Amniotic epithelial cell (primary cell): ENCODE measurements at places on chromosomes 7 and 10.
A peak's percentile ranks its signal among the peaks of the same experiment; 100 is the strongest.

DNA sequence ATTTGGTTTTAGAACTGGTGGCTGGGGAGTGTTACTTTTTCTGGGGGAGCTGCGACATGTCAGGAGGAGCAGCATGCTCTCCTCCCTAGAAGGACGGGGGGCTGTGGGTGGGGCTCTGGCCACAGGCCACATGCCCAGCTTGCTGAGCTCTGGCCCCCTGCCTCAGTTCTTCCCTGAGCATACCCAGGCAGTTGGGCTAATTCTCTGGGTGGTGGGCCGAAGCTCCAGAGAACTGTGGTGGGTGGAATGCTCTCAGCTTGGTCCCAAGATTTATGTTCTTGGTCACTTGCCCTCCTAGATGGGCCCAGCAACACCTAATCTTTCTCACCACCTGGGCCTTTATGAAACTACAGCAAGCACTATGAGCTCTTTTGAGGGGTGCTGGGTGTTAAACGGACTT lies 5.1 kb upstream of the ZNF775 start:
- DNase-seq: no peak

DNA sequence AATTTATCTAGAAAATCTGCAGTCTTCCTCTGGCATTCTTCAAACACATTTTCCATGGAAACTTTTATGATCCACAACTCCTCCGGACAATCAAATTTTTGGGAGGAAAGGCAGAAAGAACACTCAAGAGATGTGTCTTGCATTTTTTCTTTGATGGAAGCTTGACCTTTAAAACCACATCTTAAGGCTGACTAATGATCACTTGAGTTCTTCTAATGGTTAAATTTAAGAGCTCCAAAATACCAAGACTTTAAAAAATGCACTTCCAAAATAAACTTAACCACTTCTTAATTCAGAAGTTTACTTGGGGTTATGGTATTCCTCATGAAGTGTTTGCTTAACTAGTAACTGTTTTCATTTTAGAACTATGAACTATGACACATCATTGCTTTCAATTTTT lies 43.3 kb downstream of the ETV1 start:
- peak; percentile 68 for DNase-seq

GRCh38 chr7:14040528-14040927 lies 51.1 kb upstream of the ETV1 start:
- no peak for DNase-seq

GRCh38 chr10:58637352-58637751 lies 124.7 kb downstream of the BICC1 start:
- no peak for DNase-seq

DNA sequence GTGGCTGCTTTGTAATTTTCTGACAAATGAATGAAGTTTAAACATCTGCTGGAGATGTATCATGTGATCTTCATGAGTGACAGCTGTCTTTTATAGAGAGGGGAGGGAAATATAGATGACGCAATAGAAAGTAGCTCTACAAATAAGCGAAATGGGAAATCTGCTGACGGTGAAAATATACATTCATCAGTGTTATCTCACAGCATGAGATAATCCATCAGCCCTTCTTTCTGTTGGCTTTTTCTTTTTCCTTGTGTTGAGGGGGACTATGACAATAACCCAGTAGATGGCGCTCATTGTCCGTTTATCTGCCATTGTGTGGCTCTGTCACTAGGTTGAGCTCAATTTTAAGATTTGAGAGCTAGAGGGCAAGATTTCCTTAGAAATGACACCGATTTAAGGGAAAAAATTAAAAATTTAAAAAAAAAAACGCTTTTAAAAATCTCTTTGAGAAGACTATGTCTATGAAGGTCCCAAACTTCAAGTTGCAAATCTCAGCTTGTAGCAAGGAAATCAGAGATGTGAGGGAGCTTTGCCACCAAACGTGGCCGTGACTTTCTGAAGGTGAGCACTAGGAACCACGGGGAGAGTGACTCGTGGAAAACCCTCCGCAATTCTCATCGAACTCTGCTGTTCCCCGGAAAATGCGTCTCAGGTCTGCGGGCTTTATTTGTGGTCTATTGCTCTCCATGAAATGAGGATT lies 114.6 kb upstream of the SFMBT2 start:
- DNase-seq: peak; percentile 55

GRCh38 chr7:116169060-116169459 lies 41.3 kb upstream of the TES start:
- DNase-seq: peak; percentile 59

DNA sequence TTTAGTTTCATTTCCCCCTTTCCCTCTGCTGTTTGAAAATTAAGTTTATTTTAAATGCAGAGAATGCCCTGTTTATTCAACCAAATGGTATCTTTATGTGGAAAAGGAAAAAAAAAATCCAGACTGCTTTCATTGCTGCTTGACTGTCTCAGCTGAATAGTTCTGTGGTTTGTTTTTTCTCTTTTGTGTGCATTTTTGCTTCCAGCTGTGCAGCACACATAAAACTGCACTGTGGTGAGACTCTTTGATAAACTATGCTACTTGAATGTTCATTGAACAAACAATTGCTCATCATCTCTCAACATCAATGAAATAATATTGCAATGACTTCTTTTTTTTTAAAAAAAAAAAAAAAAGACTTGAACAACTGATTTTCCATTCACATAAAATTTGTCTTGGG lies 78.6 kb upstream of the GLI3 start:
- DNase-seq: peak; percentile 34

- DNase-seq: no peak
These were observed 119.0 kb downstream of the ATE1 start for GRCh38 chr10:121808835-121809234.

GRCh38 chr10:16999665-17000451 lies 129.8 kb downstream of the CUBN start:
- no peak for DNase-seq

GRCh38 chr10:88964869-88965415 lies 12.4 kb upstream of the ACTA2 start:
- DNase-seq: no peak

DNA sequence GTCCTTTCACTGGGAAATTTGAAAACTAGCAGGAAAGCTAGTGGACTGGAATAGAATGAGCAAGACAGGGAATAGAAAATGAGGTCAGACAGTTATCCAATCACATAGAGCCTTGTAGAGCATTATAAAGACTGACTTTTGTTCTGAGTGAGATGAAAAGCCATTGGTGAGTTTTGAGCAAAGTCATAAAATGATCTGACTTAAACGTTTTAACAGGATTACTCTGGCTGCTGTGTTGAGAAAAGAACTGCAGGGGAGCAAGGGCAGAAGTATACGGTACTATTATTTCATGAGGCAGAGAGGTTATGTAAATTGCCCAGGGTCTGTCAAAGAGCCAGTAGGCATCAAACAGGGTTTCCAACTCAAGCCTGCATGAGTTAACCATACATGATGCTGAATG lies 393.4 kb downstream of the TFEC start:
- no peak for DNase-seq

GRCh38 chr10:118669020-118669791 lies 73.8 kb upstream of the PRLHR start:
- DNase-seq: no peak

DNA sequence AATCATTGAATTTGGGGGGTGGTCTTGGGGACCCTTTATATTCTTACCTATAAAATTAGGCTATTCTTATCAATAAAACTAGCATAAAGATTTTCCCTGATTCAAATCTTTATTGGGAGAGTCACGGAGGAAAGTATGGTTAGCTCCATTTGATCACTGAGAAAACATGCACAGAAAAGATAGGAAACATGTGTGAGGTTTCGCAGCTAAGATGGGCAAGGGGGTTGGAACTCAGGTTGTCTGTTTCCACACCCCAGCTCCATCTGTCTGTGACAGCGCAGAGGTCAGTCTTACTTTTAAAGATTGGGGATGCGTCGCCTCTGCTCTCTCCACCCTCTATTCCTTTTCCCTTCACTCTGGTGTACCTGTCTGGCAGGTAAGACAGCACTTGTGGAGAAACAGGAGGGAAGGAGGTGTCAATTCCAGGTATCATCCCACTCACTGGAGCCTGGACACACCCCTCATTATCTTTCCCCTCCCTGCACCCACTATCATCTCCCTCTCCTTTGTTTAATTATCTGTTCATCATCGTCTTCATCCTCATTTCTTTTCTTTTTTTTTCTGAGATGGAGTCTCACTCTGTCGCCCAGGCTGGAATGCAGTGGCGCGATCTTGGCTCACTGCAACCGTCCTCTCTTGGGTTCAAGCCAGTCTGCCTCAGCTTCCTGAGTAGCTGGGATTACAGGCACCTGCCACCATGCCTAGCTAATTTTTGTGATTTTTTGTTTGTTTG lies 2.4 kb upstream of the DENND10 start:
- DNase-seq: no peak

- no peak for DNase-seq
These were observed 437.0 kb upstream of the MGMT start for GRCh38 chr10:129029851-129030602.

DNA sequence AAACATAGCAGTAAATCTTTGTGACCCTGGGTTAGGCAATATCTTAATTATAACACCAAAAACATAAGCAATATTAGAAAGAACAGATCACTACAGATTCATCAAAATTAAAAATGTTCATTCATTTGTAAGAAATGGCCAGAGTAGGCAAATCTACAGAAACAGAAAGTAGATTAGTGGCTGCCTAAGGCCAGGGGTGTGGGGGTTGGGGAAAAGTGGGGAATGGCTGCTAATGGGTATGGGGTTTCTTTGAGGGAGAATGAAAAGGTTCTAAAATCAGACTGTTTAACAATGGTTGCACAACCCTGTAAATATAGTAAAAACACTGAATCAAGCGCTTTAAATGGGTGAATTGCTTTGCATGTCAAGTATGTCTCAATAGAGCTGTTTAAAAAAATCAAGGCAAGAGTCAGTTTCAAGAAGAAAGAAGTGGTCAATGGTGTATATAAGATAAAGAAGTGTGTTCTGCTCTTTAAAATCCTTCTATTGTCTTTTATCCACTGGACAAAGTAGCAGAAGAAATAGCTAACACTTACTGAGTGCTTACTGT lies 42.6 kb downstream of the CDK6 start:
- no peak for DNase-seq

DNA sequence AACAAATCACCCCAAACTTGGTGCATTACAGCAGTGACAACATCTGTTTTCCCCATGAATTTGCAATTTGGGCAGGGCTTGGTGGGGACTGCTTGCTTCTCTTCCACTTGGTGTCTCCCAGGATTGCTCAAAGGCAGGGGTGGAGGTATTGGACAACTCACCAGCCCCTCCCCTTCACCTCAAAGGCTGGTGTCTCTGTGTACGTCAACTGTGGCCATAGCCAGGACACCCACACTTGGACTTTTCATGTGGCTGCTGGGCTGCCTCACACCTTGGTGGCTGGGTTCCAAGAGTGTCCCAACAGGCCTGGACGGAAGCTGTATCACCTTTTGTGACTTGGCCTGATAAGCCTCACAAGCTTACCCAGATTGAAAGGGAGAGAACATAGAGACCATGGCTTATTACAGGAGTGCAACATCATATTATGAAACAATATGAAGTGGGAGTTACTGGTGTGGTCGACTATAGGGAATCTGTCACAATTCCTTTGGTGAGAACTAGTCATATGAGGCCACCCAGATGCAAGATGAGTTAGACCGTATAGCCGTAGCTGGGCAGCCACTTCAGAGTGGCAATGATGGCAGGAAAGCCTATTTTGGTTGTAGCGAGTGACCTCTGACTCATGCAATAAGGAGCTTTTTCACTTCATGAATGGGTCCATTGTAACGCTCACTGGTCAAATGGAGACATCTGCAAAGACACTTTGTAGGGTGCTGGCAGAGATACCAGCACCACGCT lies 187.6 kb upstream of the ITGB1 start:
- DNase-seq: no peak

DNA sequence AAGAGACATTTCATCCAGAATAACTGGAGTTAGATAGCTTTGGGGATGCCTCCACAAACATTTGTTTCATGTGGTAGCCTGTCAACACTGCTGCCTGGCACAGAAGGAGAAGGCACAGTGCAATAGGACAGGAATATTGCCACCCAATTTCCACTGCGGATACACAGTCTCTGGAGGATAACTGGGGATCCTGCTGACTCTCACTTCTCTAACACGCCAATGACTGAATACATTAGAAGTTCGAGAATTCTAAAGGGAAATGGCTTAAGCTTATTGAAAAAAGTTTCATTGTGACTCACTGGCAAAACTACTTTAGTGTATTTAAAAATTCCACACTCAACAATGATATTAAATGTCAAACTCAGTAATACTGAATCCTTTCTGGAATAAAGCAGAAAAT lies 12.9 kb downstream of the ARL3 start:
- no peak for DNase-seq

DNA sequence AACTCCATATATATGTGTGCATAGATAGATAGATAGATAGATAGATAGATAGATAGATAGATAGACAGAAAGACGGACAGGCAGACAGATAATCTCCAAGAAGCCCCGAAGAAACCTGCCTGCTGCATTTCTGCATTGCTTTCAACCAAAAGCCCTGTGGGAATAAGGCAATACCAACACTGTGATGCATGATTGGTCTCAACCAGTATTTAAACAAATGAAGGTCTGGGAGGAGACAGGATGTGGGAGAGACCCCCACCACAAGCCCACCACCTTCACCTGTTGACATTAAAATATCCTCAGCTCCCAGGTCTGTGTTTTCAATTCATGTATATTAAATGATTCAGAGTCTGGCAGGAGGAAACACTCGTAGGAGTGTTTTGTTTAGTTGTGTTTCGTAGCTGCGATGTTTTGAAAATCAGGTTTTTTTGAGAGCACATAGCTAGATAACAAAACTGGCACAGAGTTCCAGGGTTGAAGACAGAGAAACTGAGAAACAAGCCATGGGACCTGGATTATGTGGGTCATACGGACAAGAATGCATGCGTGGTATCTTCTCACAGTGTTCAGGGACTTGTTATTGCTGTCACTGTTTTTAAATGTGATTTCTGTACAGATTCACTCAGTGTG lies 200.7 kb upstream of the AHR start:
- peak; percentile 65 for DNase-seq

DNA sequence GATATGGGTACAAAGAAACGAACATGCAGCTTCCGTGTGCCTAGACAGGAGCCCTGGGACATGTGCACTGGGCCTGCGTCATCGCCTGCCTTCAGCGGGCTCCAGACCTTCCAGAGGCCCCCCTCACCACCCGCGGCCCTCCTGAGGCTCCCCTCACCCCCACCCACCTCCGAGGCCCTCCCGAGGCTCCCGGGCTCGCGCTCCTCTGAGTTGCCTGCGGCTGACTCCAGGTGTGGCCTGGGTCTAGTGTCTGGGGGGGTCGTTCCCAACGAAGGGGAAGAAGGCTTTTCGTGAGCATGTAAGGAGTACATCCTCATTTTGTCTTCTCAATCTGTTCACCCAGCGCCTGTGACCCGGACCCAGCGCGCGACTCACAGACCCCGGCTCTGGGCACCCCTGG lies 177.3 kb upstream of the ZNF32 start:
- no peak for DNase-seq

- no peak for DNase-seq
These were observed 65.2 kb upstream of the FEZF1 start for GRCh38 chr7:122369756-122370155.

DNA sequence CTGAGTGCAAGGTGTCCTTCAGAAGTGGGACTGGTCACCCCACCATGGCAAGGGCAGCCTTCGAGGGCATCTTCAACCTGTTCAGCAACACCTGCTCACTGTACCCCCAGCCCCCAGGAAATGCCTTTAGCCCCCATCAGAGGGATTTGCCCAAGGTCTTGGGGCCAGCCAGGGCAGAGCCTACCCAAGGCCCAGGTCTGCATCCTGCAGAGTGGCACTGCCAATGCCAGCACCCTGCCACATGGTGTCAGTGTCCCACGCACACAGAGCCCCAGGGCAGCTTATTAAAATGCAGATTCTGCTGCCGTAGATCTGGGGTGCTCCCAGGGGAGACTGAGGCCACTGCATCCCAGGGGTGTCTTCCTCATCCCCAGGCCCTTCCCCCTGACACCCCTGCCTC lies 106.2 kb upstream of the KCTD7 start:
- DNase-seq: no peak

GRCh38 chr10:78358982-78359381 lies 325.3 kb downstream of the RPS24 start:
- no peak for DNase-seq
